Osteocyte (in vitro differentiated cells): ENCODE measurements at places on chromosomes 16 and 17.

- H3K27ac ChIP-seq = no peak overlapping the region
- no peaks in the 10 kb centered on the region for H3K27me3 ChIP-seq
- DNase-seq = no peak
- no peak overlapping the region for H3K4me3 ChIP-seq
- peaks cover 58% of the 10 kb centered on the region for H3K4me1 ChIP-seq
- H3K36me3 ChIP-seq = peaks cover 19% of the 10 kb centered on the region
These were observed 54.8 kb downstream of the N4BP1 start for GRCh38 chr16:48555155-48555554.

DNA sequence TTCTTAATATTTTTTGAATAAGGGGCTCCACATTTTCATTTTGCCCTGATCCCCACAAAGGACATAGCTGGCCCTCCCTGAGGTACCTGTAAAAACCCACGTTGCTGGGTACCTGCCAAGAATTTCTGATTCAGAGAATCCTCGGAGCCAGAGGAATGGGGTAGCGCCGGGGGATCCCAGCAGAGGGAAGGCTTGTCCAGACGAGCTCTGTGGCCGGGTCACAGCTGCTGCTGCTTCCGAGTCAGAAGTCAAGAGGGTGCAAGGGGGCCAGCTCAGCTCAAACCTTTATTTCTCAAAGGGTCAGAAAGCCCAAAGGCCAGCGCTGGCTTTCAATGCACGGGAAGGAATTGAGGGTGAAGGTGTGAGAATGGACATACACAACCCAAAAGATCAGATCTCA lies 68.9 kb upstream of the SDK2 start:
- H3K27ac ChIP-seq = no peak overlapping the region
- H3K36me3 ChIP-seq = no peaks in the 10 kb centered on the region
- H3K4me1 ChIP-seq = no peaks in the 10 kb centered on the region
- peaks cover 57% of the 10 kb centered on the region for H3K27me3 ChIP-seq
- no peak overlapping the region for H3K4me3 ChIP-seq
- DNase-seq = no peak

DNA sequence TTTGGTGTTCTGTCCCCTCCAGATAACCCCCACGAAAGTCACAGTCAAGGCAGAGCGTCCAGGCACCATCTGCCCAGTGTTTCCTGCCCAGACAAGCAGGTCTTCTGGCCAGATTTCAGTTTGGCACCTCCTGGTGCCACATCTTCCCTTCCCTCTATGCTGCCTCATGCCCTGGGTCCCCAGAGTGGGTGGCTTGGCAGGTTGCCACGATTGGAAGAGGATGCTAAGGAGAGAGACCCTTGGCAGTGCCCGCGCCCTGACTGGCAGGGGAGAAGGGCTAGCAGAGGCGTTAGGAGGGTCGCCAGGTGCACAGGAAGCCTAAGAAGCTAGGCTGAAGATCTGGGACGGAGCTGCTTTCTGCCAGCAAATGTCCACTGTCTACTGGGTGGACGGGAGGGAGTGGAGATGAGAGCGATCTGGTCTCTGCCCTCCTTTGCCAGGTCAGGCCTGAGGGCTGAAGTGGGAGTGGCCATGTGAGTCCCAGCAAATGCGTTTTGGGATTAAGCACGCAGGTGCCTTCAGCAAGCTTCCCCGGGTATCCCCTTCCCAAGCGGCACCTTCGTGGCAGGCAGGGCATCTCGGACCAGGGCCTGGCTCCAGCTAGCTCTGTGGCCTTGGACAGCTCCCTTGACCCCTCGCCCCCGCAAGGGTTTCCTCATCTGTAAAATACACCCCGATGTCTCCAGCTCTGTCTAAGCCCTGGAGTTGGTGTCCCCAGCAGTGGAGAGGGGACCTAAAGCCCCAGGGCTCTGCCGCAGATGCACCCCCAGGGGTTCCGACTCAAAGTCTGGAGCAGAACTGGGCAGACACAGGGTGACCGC lies 13.4 kb upstream of the CD300A start:
- H3K4me1 ChIP-seq = peaks cover 51% of the 10 kb centered on the region
- H3K36me3 ChIP-seq = no peaks in the 10 kb centered on the region
- peak overlapping the region; percentile 20 for H3K27ac ChIP-seq
- peak overlapping the region; percentile 40 for H3K4me3 ChIP-seq

GRCh38 chr16:63945806-63946205 lies 1176.1 kb downstream of the CDH11 start:
- peaks cover 16% of the 10 kb centered on the region for H3K27me3 ChIP-seq
- no peaks in the 10 kb centered on the region for H3K36me3 ChIP-seq
- no peak overlapping the region for H3K27ac ChIP-seq
- no peak for DNase-seq
- H3K4me1 ChIP-seq = no peaks in the 10 kb centered on the region

DNA sequence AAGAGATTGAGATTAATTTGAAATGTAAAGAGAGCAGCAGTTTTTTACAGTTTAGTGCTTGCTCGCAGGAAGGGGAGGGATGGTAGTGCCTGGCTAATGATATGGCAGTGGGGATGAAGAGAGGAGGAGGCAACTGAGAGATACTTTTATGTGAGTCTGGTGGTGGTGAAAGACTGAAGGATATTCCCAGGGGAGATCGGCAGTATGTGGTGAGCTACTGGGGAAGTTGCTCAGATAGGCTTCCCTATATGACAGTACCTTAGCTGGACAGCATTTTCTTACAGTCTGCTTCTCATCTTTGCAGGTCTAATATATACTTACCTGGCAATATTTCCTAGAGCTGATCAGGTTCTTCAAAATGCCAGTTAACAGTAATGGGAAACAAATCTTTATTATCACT lies 8.6 kb downstream of the CEP95 start:
- H3K4me1 ChIP-seq = no peaks in the 10 kb centered on the region
- no peaks in the 10 kb centered on the region for H3K27me3 ChIP-seq
- H3K4me3 ChIP-seq = no peak overlapping the region
- H3K36me3 ChIP-seq = peaks cover 61% of the 10 kb centered on the region

- H3K4me1 ChIP-seq = no peaks in the 10 kb centered on the region
- no peaks in the 10 kb centered on the region for H3K36me3 ChIP-seq
- H3K4me3 ChIP-seq = no peak overlapping the region
- DNase-seq = no peak
These were observed 810.4 kb upstream of the KIF2B start for GRCh38 chr17:53012364-53012763.

DNA sequence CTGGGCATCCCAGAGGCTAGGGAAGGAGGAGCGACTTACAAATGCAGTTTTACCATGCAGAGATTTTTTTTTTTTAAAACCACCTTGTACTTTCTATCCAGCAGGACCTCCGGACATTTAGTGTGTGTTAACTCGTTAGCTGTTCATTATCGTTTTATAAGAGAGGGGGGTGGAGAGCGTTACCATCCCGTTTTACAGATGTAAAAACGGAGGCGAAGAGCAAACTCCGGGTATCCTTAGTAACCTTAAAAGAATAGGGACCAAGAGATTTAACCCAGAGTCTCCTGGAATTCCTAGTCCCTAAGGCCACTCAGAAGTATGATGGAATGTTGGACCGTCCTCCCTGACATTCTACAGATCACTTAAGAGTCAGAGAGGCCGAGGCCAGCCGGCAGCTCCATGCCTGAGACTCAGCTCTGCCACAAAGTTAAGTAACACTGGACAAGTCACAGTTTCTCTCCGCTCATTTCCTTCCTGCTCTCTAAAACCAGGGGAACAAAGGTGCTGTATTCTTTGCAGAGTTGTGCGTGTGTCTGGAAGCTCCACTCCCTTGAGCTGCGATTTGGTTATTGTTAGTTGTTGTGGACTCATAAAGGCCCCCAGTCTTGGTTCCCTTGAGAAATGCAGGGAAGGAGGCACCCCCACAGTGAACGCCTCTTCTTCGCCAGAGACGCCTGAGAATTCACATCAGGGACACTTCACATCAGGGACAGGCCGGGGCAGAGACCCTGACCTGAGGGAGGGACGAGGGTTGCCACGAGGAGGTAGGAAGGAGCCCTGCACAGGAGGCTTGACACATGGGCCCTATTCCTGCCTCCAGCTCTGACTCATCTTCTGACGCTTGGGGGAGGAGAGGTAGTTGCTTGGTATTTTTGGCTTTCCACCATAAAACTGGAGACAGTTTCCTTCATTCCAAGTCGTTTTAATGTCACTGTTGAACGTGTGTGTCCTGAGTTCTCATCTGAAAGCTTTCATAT lies 1.2 kb downstream of the DUSP14 start:
- H3K36me3 ChIP-seq = no peaks in the 10 kb centered on the region
- no peak for DNase-seq
- peak overlapping the region; percentile 93 for H3K27ac ChIP-seq
